Kidney tubule cell (primary cell): ENCODE measurements at places on chromosomes 1 and 21.

GRCh38 chr1:212753749-212754148, 37.8 kb downstream of the NSL1 start:
- no peak for DNase-seq

DNA sequence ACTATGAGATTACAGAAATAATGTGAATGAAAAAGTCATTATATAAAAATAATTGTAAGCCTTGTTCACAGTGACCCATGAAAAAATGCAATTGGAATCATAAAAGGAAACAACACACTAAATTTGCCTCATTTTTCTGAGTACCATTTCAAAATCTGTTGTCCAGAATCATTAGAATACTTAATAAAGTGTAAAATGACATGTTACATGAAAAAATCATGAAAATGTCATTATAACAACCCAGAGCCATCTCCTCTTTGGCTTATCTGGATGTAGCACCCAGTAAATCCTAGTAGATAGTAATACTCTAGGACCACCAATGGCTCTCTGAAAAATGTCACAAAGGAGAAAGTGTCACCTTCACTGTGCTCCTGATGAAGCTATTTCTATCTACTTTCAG, 76.5 kb downstream of the DDAH1 start:
- no peak for DNase-seq

GRCh38 chr1:79460773-79461436, 454.4 kb upstream of the ADGRL4 start:
- DNase-seq, result no peak

- peak; percentile 77 for DNase-seq
Observed at GRCh38 chr1:110203021-110203661, 7.0 kb upstream of the KCNC4 start.

GRCh38 chr21:42061195-42061985, 9.7 kb upstream of the UMODL1 start:
- DNase-seq, result no peak

GRCh38 chr1:172824209-172824608, 165.3 kb downstream of the FASLG start:
- no peak for DNase-seq
